ENCODE measurements at places on chromosomes 4 and X.

DNA sequence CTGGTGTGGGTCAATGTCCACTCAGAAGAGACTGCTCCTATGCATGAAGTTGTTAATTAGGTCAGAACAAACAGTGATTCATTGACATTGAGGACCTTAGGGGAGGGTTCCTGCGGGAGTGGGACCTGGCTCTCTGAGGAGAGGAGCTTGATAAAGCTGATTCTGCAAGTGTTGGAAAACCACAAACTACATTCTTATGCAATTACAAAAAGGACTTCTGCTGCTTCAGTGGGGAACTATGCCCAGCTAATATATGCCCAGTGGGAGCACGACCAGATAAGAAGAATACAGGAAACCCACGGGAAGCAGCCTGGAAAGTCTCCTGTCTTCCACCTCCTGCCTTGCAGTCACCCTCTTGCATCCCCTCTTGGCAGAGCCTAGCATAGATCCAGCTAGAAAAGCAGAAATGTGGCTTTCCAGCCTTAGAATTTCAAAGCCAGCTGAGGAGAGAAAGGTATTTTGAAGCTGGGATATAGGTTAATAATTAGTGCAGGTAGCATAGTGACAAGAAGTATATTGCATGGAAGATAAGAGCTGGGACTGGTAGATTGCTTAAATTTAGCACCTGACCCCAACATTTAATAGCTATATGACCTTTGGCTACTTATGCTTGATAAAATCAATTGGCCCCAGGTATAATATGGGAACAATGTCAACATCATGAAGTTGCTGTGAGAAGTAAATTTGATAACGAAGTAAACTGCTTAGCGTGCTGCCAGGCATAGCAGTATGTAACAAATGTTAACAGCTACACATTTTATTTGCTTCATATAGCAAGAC lies 34.9 kb upstream of the UGT8 start:
- no peak for DNase-seq

GRCh38 chr4:2824329-2824835 lies 19.3 kb upstream of the ADD1 start:
- no peak for DNase-seq

DNA sequence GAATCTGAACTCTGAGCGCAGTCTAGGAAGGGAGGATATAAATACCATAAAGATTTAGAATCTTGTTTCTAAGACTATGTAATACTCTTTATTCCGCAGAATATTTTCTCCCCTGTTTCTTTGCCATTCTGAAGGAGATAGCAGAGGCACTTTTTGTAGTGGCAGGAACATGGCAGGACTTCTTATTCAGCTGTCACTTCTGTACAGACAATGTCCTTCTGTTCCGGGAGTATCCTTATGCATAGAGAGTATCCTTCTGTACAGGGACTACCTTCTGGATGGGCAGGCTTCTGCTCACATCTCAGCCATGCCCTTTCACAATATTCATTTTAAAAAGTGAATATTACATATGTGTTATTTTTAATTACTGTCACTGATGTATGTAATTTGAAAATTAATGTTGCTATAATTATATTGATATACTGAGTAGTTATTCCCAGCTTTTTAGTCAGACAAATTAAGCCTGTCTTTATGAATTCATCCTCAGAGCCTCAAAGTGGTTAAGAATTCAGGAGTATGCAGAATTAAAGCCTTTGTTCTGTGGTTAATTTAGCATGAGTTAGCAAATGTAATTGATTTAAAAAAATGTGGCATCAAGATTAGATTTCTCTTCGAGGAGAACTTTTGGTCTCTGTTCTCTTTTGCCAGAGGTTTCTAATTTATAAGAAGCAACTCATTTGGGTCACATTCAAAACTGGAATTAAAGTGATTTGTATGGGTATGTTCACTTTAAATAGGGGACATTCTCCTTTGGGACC lies 174.4 kb downstream of the FHIP1A start:
- no peak for DNase-seq

DNA sequence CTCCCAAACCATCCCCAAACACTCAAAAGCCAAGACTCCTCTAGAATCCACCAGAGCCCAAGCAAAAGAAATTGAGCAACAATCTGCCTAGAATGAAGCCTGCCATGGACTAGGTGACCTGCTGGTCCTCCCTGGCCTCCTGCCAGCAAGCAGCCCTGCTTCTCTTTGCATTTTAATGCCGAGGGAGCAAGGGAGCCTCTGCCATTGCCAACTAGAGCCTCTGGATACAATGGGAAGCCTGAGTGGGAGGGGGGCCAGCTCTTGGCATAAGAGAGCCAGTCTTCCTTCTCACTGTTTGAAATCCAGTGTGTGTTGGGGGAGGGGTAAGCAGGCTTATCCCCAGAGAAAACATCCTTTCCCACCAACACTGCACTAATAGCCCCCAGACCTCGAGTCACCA lies 1.5 kb upstream of the GDPD2 start:
- DNase-seq, result no peak

- DNase-seq, result no peak
Measured at GRCh38 chrX:26597981-26598380, 382.0 kb downstream of the MAGEB5 start.

DNA sequence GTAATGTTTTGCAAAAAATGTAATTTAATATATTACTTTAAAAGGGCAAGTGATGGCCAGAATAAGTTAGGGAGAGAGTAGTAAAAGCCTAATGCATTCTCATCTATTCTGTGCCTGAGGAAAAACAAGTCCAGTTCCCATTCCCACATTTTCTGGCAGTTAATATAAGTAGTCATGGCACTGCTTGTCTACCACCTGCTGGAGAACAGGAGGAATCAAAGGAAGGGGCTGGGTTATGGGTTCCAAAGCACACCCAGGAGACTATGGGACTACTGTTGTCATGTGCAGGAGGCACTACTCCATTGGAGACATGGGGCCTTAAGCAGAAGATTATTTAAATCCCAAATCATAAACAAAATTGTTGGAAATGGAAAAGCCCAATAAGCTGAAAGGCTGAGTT lies 2618.6 kb downstream of the ARAP2 start:
- DNase-seq, result no peak

GRCh38 chrX:70196961-70197720 lies 19.9 kb downstream of the DGAT2L6 start:
- DNase-seq, result peak; percentile 9

DNA sequence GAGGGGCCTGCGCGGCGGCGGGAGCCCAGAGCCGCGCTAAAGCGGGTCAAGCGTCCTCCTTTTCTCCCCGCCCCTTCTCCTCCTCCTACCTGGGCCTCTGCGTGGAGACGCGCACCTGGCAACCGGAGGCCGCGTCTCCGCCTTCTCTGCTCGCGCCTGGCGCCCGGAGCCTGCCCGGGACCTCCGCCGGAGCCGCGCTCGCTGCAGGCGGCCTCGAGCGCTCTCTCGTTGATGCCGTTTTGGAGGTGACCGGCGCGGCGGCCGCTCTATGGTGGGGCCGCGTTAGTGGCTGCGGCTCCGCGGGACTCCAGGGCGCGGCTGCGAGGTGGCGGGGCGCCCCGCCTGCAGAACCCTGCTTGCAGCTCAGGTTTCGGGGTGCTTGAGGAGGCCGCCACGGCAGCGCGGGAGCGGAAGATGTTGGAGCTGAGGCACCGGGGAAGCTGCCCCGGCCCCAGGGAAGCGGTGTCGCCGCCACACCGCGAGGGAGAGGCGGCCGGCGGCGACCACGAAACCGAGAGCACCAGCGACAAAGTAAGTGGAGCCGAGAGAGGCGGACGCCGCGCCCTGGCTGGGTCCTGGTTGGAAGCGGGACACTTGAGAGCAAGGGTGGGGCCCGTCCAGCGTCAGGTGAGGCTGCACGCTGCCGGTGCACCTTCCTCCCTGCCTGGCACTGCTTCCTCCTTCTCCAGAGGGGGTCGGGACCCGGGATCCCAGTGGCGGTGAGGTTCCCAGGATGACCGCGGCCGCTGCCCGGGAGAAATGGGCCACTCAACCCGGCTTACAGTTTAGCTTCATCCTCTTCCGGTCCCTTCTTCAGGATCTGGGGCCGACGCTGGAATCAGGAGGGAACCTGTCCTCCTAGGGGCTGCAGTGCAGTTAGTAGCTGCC lies at the start of gene CDS1:
CDS1 (plus strand) TSS at position 140 of the 888 bp plus-strand sequence; CDS start at position 415, 275 bp downstream.
- no peak for DNase-seq

- DNase-seq, result no peak
Measured at GRCh38 chrX:2406891-2407518, 93.8 kb downstream of the DHRSX start.

- no peak for DNase-seq
Measured at GRCh38 chr4:107897823-107898222, 33.5 kb upstream of the CYP2U1 start.

DNA sequence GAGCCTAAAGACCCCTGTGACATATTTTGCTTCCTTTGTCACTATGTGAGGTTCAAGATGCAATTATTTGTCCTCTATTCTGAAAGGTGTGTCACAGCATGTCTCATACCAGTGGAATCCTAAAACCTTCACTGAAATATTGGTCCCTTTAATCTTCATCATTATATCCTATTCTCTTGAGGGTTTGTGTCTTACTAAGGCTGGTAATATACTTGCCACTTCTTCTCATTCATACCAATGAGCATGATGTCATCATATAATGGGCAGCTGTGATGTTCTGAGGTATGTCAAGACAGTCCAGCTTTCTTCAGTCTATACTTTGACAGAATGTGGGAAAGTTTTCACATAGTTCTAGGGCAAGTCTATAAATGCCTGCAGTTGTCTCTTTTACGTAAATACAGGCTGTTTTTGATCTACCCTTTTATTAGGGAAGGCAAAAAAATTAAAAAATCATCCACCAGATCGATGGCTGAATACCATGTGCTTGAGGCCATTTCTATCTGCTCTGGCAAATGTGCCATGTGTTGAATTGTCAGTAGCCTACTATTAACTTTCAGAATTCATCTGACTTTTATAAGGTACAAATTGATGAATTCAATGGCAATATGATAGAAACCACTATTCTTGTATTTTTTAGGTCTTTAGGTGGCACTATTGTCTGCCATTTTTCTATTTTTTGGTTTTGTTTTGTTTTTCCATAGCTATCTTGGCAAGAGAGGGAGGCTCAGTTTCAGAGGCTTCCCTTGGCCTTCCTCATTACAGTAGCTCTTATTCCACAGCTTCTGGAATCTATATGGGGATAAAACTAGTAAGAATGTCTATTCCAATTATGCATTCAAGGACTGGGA lies 209.0 kb downstream of the PPARGC1A start:
- DNase-seq, result no peak

GRCh38 chr4:181030961-181031360 lies 1212.2 kb upstream of the TENM3 start:
- DNase-seq, result no peak

- DNase-seq, result no peak
Measured at GRCh38 chr4:124997991-124998390, 285.5 kb upstream of the ANKRD50 start.

- DNase-seq, result no peak
Measured at GRCh38 chrX:108223585-108223984, 132.0 kb downstream of the ATG4A start.

DNA sequence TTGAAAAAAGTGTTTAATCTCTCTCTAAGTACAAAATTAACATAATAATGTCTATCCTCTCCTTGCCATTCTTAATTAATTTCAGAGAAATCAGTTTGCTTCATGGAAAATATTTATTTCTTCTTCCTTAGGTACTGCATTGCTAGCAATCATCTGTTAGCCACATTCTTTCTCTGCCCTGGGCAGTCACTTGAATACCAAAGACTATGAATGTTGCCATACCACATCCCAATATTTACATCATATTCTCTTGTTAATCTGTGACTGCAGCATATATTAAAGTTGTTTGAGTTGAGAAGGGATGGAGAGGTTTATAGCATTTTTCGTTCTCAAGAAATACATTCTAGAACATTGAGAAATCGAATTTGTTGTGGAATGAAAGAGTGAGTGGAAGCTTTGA lies 672.8 kb downstream of the PCDH7 start:
- DNase-seq, result no peak

GRCh38 chr4:69859140-69859685 lies 732 bp downstream of the SULT1E1 start:
- DNase-seq, result no peak

- DNase-seq, result no peak
Measured at GRCh38 chrX:104921584-104922205, 298.8 kb downstream of the TEX13A start.

- no peak for DNase-seq
Measured at GRCh38 chr4:173019664-173020063, 148.9 kb upstream of the GALNT7 start.

DNA sequence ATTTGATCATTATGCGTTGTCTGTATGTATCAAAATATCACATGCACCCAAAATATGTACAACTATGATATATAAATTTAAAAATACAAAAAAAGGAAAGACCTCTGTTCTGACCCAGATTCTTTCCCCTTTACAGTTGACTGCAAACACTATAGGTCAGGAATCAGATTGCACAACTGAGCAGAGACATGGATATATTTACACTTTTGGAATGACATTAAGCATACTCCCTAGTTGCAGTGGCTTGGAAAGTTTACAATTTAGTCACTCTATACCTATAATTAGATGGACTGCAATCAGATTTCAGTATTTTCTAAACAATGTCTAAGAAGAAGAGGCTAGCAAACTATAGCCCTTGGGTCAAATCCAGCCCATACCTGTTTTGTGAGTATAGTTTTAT lies 98.5 kb upstream of the INPP4B start:
- no peak for DNase-seq

- DNase-seq, result no peak
Measured at GRCh38 chr4:78426972-78427371, 124.6 kb upstream of the ANXA3 start.

- peak; percentile 13 for DNase-seq
Measured at GRCh38 chrX:103687696-103688201, 1.2 kb upstream of the MORF4L2 start.

- DNase-seq, result no peak
Measured at GRCh38 chr4:15659768-15660570, 4.8 kb upstream of the FBXL5 start.

GRCh38 chrX:57241967-57242366 lies 44.5 kb upstream of the FAAH2 start:
- DNase-seq, result no peak

- DNase-seq, result no peak
Measured at GRCh38 chrX:154594491-154594890, 9.6 kb downstream of the CTAG1A start.

- no peak for DNase-seq
Measured at GRCh38 chrX:154046031-154046781, 26.5 kb upstream of the IRAK1 start.

GRCh38 chrX:110414273-110414672 lies 55.6 kb downstream of the RTL9 start:
- no peak for DNase-seq

DNA sequence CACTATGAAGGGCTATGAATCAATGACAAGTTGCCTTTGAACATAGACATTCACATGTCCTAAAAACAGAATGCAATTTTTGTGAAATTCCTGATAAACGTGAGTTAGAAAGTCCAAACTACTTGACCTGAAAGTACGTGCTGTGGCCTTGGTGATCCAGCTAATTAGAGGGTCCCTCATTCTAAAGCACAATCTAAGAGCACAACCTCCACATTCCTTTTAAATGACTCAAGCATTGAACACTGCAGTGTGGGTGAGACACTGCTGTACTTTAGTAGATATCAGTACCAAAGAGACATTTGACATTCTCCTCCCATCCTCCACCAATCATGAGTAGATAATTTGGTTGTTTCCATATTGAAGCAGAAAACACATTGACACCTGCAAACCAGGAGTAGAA lies 73.5 kb downstream of the FAM47B start:
- DNase-seq, result no peak
